ENCODE measurements at places on chromosomes 6 and 20. TPM values are rescaled to one million over a fixed set of nuclear protein-coding genes. Genes with fewer than 3 reads are reported as not detected.

EPB41L1 gene
- total RNA-seq = 53.4 TPM

PERP gene
- 35.8 TPM for total RNA-seq

CGA gene
- total RNA-seq = not detected

NSFL1C gene
- total RNA-seq = 33.7 TPM

REM1 gene
- total RNA-seq = 1.0 TPM

OXT gene
- total RNA-seq = not detected

CST1 gene
- total RNA-seq = not detected

CYP39A1 gene
- total RNA-seq = 6.3 TPM

STMND1 gene
- total RNA-seq = not detected

MSH5 gene
- 6.7 TPM for total RNA-seq

RRP36 gene
- total RNA-seq = 28.3 TPM

SSTR4 gene
- total RNA-seq = not detected

PAK5 gene
- total RNA-seq = 0.52 TPM

GTSF1L gene
- total RNA-seq = not detected

SIM1 gene
- 6.9 TPM for total RNA-seq

PRL gene
- not detected for total RNA-seq

PPP1R3G gene
- total RNA-seq = 0.26 TPM

XKR7 gene
- 0.26 TPM for total RNA-seq

GINS1 gene
- total RNA-seq = 0.78 TPM

PDE7B gene
- 1.0 TPM for total RNA-seq

TDRD6 gene
- total RNA-seq = 0.66 TPM

HLA-DQB1 gene
- 1.6 TPM for total RNA-seq

GGTLC1 gene
- total RNA-seq = not detected

ADAM33 gene
- 11.2 TPM for total RNA-seq

ASCC3 gene
- total RNA-seq = 26.5 TPM

CRYBG1 gene
- 11.5 TPM for total RNA-seq

OTOR gene
- total RNA-seq = not detected

PROKR2 gene
- total RNA-seq = not detected

CLDN20 gene
- not detected for total RNA-seq

TREML2 gene
- total RNA-seq = not detected

TXLNB gene
- total RNA-seq = not detected

APOBEC2 gene
- total RNA-seq = 2.3 TPM

PNISR gene
- 107 TPM for total RNA-seq

ASIP gene
- total RNA-seq = not detected

SAMD5 gene
- total RNA-seq = 0.26 TPM

All from body of pancreas (tissue), 4 donors.